ENCODE measurements at places on chromosomes 7 and 10.

DNA sequence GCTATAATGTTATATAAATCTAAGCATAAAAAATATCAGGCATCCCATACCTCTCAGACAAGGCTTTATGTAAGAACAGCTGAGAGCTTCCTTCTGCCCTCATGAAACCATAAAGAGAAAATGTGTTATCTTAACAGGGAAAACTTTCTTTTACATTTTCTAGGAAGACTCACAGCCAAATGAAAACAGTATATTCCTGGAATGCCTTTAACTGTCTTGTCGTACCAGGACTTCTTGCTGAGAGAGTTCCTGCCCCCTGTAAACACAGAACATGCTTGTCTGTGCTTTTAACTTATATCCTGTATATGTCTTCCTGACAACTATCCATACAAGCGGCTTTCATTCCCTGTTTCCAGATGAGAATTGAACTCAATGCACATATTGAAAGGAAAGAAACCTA is 64.8 kb upstream of the AHR start:
- no peak for DNase-seq

GRCh38 chr10:51171946-51172345 is 97.7 kb downstream of the PRKG1 start:
- DNase-seq, result no peak

DNA sequence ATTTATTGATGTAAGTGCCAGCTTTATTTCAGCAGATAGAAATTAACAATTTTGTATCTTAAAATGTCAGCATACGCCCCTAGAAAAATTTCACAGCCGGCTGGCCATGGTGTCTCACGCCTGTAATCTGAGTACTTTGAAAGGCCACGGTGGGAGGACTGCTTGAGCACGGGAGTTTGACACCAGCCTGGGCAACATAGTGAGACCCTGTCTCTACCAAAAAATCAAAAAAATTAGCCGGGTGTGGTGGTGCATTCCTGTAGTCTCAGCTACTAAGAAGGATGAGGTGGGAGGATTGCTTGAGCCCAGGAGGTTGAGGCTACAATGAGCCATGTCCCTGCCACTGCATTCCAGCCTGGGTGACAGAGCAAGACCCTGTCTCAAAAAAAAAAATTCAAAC is 14.1 kb downstream of the GTF2I start:
- no peak for DNase-seq

GRCh38 chr7:104569751-104570150 is 241.3 kb downstream of the LHFPL3 start:
- no peak for DNase-seq

GRCh38 chr7:130961128-130961601 is 227.2 kb upstream of the KLF14 start:
- DNase-seq, result no peak

- no peak for DNase-seq
These were observed 5.1 kb downstream of the PTTG1IP2 start for GRCh38 chr7:90474284-90475210.

- DNase-seq, result no peak
These were observed 550.0 kb downstream of the MDFIC start for GRCh38 chr7:115471891-115472290.

- DNase-seq, result peak; percentile 68
These were observed 9.0 kb upstream of the ARPC1B start for GRCh38 chr7:99365318-99366141.

DNA sequence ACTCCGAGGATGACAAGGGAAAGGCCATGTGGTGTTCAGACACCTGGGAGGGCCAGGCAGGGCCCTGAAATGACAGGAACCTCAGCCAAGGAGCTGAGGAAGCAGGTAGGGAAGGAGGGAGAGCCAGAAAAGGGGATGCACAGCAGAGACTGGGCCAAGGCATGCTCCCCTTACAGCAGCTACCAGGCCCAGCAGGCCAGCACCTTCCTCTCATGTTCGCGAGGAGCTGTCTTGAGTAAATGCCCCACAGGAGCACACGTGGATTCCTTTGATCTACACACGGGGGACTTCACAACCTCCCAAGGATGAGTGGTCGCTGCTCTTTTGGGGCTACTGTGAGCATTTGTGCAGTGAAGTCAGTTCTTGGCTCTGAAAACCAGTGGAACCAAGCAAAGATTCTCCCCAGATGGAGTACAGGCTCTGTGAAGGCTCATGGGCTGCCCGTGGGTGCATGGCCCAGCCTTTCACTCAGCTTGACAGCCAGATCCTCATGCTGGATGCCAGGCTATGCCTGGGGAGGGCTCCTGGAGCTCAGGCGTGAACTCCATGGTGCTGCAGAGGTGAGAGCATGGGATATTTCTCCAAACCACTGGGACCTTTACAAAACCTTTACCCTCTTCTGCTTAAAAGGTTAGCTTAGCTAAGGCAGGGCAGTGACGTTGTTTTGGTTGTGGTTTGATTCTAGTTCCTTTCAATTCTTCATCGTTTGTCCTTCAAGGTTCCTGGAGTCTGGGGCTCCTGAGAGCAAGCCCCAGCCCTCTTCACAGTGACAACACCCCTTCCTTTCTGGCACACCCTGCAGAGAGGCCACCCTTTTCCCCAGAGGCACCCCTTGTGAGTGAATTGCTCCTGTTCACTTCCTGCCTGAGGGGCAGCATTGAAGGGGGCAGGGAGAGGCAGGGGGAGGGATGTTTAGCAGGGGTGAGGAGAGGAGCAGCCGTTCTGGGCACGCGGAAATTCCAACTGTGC is 74.2 kb upstream of the ZPBP start:
- DNase-seq, result no peak

- DNase-seq, result no peak
These were observed 70.8 kb downstream of the SGMS1 start for GRCh38 chr10:50552771-50553535.

- DNase-seq, result no peak
These were observed 694 bp upstream of the WASL start for GRCh38 chr7:123749537-123749857.

DNA sequence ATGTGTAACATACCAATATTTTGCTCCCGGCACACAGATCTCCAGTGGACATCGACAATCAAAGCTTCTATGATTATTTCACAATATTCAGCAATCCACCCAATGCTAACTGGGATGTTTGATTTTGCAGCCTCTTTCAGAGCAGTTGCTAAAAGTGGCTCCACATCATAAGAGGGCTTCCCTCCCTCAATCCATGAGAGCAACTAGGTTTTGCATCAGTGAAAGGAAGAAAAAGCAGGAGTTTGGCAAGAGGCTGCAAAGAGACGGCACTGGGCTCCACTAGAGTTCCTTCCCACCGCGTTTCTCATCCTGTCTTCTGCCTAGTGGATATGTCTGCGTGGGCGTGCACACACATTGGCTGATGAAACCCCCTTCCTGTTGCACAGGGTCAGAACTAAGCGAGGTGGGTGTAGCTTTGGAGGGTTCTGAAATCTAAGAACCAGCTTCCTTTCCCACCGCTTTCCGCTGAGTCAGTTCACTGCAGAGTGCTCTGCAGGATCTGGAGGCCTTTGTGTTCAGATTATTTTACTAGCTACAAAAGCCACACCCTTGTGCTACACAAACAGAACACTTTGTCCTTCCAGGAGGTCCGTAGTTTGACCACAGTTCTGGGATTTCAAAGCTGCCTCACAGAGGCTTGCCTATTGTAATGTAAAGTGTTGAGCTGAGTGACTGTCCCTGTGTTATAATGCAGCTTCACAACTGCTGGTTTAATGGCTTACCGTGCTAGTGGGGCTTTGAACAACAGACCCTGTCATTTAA is 28.1 kb downstream of the ARL4A start:
- peak; percentile 76 for DNase-seq

GRCh38 chr7:157479326-157479725 is 142.5 kb downstream of the DNAJB6 start:
- DNase-seq, result no peak

DNA sequence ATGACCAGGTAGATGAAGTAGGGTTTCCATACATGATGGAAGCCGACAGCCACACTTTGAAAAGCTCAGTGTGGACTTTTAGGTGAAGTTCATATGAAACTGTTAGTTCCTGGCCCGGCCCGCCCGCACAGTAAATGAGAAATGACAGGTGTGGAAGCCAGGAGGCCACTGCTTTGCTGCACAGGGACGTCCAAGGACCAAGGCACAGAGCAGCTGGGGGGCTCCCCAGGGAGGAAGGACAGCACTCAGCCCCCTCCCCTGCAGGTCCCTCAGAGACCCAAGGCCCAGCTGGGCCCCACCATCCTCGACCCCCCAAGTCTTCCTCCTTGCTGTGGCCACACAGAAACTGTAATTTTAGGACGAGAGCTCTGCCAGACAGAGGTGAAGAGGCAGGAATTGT is 219.2 kb downstream of the PTPRN2 start:
- no peak for DNase-seq

- no peak for DNase-seq
These were observed 49.3 kb downstream of the ICA1 start for GRCh38 chr7:8212638-8213037.

DNA sequence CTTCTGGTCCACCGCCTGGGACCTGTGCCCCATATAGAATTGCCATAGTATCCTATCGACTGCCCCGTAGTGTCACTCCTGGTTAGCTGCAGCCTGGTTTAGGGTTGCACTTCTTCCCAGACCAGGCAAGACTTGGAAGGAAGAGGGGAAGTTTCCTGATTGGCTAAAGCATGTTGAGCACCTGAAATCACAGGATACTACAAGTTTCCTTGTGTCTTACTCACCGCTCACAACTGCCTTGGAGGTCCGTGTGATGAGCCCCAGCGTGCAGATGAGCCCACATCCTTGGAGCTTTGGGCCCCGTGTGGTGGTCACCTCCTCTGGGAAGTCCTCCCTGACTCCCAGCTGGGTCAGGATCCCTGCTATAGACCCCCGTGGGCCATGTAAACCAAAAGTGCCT is 73.9 kb upstream of the GTF2I start:
- no peak for DNase-seq

DNA sequence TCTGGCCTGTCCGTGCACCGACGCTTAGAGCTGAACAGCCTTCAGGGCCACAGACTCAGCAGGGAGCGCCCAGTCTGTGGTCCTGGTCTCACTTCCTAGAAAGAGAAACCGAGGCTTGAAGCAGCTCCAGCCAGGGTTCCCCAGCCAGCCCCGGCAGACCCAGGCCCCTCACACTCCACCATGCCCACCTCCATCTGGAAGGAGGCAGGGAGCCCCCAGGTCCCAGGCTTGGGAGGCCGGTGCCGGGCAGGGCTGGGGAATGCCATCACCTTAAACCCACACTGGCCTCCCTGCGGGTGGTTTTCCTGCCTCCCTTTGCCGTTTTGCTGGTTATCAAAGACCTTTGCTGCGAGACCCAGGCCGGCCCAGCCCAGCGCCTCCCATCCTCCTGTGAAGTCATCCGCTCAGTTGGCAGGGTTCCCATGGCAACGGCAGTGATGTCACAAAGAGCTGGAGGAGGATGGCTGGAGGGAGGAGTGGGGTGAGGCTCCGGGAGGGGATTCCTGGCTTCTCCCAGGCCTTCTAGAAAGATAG is 24.0 kb downstream of the ELFN1 start:
- DNase-seq, result peak; percentile 45

DNA sequence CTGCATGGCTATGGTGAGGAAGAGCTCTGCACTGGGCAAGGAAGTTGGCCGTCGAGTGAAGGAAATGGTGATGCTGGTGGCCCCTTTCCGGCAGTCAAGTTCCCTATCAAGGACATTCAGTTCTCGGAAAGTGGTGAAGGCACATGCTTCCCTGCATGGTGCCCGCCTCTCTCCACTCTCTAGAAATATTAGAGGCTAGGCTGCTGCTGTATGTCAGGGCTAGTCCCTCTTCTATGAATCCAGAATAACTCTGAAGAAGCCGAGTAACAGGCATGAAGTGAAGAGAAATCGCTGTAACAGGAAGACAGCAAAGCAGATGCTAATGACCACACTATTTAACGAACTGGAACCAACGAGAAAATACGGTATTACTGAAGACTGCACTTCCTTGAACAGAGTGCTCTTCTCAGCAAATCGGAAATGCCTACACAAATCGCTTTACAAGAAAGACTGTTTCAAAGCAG is 5.4 kb downstream of the IDI1 start:
- DNase-seq, result peak; percentile 59

DNA sequence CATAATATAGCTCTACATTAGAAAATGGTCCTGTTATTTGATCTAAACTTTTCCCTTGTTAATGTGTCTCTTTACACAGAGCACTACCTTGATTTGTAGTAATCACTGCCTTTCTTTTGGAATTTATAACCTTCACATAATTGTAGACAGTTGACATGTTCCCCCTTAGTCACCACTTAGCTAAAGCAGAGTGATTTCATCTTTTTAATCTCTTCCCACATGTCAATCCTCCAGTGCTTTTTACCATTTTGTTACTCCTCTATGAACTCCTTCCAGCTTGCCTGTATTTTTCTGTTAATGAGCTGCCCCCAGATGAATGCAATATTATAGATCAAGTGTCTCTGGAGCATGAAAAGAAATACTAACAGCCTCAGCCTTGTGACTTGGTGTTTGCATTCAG is 2.6 kb upstream of the PPP1R3A start:
- DNase-seq, result no peak

DNA sequence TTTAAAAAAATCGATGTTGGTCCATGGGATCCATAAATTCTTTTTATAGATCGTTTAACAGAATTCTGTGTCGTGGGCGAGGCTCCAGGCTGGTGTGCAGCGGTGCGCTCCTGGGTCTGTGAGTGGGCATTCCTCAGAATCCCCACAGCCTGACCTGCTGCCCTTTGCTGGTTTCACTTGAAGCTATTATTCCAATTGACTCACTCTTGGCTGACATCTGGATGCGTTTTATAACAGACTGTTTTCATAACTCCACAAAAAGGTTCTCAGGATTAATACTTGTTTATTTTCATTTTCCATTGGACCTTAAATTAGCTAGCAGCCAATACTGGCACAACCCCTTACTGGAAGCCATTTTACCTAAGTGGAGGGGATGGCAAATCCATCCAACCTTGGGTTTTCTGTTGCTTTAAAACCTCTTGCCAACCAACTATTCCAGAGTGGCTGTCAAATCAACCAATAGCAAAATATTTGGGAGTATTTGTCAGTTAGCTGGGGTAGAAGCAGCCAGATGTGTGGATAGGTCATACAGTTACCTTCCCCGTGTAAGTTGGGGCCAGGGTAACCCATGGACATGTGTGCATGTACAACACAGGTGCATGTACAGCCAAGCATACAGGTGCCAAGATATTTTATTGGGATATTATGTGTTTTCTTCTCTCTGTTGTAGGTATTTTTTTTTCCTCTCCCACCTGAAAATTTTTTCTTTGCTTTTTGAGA is 160.7 kb upstream of the ZNF32 start:
- no peak for DNase-seq

DNA sequence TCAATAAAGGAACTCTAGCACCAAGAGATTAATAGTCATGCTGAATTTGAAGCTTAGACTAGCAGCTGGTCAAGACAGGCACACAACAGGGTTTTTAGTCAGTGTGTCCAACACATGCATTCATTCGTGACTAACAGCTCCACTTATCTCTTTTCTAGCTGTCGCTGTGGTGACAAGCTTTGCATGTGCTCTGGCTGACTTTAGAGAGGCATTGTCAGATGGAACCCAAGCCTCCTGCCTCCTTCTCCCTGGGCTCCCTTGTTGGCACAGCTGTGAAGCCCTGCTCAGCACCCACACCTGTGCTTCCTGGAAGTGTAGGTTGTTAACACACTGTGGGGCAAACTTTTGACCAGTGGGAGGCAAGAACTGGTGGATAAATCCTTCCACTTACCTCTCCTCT is 9.8 kb upstream of the AGK start:
- DNase-seq, result no peak
